ENCODE measurements at places on chromosomes 3 and 15.

- DNase-seq = no peak
These were observed 96.3 kb upstream of the ZBED2 start for GRCh38 chr3:111691293-111691909.

GRCh38 chr3:73314151-73314951, 252.9 kb downstream of the EBLN2 start:
- DNase-seq = no peak

- peak; percentile 77 for DNase-seq
These were observed at the start of gene GYG1 for GRCh38 chr3:148991219-148992026. Gene GYG1 (plus strand): TSS chr3:148991540. CDS start chr3:148991641, 101 bp downstream.

GRCh38 chr3:48268381-48268935, 27.6 kb downstream of the ZNF589 start:
- DNase-seq = peak; percentile 83

DNA sequence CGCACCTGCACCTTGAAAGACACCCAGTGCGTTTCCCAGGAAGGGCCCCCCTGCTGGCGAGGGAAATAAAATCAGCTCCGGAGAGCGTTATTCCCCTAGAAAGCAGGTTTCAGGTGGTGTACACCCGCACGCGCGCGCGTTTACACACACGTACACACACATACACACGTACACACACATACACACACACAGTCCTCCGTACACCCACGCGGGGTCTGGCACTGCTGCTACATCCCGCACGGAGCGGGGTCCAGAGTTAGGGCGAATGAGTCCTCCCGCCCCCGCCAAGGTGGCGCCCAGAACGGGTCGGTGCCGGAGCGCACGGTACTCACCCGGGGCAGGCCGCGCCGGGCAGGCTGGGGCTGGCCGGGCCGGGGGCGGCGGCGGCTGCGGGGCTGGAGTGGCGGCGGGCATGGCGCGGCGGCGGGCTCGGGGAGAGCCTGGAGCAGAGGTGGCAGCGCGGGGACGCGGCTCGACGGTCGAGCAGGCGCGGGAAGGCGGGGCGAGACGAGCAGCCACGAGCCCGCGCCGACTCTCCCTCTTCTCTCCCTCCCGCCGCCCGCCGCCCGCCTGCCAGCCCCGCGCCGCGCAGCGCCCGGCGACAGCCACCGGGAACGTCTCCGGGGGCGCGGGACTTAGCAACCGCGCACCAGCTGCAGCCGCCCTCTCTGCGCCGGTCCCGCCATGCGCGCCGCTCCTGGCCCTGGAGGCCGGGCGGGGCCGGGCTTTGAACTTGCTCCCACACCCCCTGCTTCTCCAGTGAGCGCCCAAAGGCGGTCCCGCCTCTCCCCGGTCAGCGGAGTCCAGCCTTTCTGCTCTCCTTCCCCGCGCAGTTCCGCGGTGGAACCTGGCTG, at the start of gene DCLK3:
Gene DCLK3 (minus strand): TSS at position 704 of the 854 bp plus-strand sequence. CDS start 290 bp downstream, at position 414.
- no peak for DNase-seq

DNA sequence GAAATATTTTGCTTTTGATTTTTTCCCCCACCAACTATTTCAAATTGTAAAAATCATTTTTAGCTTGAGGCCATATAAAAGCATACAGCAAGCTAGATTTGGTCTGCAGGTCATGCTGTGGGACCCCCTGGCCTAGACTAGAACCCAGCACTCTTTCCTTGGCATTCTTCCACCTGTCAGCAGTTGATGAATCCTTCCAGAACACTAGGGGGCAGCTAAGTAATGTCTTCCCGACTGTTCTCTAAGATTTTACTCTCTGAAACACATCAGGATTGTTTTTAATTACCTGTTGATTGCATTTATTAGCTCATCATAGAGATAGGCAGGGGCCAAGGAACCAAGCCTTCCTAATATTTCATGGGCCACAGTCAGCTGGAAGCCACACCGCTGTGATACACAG, 174.5 kb downstream of the CACNA1D start:
- DNase-seq = peak; percentile 2

GRCh38 chr3:160401291-160402095, 2.0 kb downstream of the SMC4 start:
- peak; percentile 15 for DNase-seq

DNA sequence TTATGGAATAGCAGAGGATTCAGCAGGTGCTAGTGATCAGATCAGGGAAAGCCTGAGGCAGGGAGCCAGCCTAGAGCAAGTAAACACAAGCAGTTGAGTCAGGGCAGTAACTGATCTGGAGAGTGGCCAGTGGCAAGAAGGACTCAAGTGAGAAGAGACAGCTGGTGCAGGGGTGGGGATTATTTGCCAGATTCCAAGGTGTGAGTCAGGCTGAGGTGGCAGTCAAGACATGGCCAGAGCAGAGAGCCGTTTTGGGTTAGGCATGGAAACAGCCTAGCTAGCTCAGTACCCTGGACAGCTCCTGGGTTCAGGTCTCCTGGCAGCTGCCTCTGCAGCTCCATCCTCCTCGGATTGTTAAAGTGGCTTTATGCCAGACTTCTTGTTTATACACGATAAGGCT, 281.9 kb upstream of the ONECUT1 start:
- DNase-seq = peak; percentile 1

DNA sequence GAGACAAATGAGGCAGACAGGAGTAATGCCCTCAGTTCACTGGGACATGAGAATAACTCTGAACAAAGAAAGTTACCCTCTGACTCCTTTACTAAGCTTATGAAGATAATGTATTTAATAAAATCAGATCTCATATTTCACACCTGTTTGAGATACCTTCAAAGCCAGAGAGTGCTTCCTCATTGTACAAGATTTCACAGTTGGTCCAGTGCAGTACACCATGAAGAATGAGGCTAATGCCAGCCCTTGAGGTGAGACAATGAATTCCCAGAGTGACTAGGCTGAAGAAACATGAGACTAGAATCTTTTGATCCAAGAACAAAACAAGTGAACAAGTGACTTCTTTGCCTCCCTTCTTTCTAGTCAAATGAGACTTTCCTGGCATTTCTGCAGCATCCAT, 1133.8 kb downstream of the TUSC7 start:
- no peak for DNase-seq

GRCh38 chr15:66089049-66089448, 164.5 kb downstream of the MEGF11 start:
- DNase-seq = no peak

- DNase-seq = no peak
These were observed 7.1 kb downstream of the EIF4E3 start for GRCh38 chr3:71718072-71718471.

GRCh38 chr3:39147711-39148434, 5.5 kb downstream of the CSRNP1 start:
- DNase-seq = peak; percentile 71

- DNase-seq = peak; percentile 35
These were observed 77.2 kb downstream of the PPP2R3A start for GRCh38 chr3:136042608-136043221.

- no peak for DNase-seq
These were observed 108.2 kb downstream of the ULK4 start for GRCh38 chr3:41853540-41854196.

DNA sequence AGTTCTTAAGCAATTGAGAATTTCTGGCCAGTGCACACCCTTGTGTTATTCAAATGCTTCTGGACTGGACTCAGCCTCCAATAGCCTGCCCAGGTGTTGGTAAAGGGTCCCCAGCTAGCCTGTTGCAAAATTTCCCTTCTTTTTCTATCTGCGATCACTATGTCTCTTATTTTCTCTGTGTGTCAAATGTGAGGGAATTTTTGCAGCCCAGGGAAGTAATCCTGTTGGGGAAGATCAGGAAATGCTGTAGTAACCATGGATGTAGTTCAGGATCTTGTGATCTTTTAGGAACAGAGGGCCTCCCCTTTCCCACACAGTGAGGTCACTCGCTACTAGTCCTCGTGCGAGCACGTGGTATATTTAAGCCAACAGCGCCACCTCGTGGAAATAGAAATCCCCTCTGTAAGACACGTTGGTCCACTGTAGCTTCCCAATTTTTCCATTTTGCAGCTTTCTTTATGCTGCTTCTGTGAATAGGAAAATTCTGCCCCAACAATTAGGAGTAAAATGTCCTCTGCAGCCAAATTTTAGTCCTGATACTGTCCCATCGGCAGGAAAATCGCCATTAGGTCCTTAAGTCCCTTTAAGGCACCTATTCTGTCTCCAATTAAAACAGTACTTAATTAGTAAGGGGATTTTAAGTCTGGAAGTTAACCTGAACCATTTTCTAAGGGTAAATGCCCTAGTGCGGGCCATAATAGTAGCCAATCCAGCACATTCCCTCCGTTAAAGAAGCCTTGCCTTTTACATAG, 4.0 kb upstream of the SMCO1 start:
- DNase-seq = peak; percentile 64

- peak; percentile 47 for DNase-seq
These were observed 70.1 kb upstream of the GUCA1C start for GRCh38 chr3:109023656-109024254.

GRCh38 chr3:29486917-29487316, 206.0 kb downstream of the RBMS3 start:
- DNase-seq = no peak

- DNase-seq = no peak
These were observed 91.1 kb downstream of the ASB7 start for GRCh38 chr15:100693451-100693850.

DNA sequence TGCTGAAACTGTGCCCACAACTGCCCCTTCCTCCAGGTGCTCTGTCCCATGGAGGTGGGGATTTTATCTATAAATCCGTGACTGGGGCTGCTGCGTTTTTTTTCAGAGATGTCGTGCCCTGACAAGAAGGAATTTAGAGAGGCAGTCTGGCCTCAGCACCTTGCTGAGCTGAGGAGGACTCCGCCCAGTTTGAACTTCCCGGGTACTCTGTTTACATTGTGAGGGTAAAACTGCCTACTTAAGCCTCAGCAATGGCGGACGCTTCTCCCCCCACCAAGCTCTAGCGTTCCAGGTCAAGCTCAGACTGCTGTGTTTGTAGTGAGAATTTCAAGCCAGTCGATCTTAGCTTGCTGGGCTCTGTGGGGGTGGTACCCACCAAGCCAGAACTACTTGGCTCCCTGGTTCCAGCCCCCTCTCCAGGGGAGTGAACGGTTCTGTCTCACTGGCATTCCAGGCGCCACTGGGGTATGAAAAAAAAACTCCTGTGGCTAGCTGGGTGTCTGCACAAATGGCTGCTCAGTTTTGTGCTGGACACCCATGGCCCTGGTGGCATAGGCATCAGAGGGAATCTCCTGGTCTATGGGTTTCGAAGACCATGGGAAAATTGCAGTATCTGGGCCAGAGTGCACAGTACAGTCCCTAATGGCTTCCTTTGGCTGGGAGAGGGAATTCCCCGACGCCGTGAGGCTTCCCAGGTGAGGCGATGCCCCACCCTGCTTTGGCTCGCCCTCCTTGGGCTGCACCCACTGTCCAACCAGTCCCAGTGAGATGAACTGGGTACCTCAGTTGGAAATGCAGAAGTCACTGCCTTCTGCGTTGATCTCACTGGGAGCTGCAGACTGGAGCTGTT, 68.5 kb upstream of the SGO1 start:
- DNase-seq = no peak

- no peak for DNase-seq
These were observed 96.0 kb downstream of the MEGF11 start for GRCh38 chr15:66157507-66157906.

DNA sequence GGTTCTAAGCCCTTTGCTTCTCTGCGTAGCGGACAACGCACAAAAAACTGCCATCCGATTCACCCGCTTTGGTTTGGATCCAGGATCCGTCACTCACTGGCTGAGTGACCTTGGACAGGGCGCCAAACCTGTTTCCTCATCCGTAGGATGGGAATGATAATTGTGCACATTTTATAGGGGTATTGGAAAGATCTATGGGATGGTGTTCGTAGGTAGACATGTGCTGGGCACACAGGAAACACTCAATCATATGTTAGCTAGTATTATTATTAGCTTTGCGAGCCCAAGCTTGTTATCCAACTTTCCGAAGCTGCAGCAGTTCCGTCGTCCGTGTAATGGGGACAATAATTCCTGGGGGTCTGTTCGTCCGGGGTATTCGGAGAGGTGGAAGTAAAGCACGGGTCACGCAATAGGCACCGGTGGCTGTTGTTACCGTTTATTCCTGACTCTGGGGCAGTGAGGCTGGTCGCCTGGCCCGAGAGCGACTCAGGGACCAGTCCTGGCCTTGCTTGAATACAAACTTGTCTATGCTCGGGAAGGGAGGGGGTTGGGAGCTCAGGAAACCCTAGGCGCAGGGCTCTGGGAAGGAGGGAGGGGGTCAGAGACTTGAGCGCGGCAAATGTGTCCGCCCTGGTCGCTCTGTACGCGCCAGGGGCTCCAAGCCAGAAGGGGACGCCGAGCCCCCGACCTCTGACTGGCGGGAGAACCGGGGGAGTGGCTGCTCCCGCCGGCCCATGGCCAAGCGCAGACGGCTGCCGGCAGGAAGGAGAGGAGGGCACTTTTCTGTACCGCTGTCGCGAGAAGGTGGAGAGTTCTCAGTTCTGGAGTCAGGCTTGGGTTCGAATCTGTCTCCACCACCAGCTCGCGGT, 1.3 kb downstream of the SPSB4 start:
- DNase-seq = no peak

- DNase-seq = no peak
These were observed 77.9 kb downstream of the SLC9A9 start for GRCh38 chr3:143770391-143770790.

DNA sequence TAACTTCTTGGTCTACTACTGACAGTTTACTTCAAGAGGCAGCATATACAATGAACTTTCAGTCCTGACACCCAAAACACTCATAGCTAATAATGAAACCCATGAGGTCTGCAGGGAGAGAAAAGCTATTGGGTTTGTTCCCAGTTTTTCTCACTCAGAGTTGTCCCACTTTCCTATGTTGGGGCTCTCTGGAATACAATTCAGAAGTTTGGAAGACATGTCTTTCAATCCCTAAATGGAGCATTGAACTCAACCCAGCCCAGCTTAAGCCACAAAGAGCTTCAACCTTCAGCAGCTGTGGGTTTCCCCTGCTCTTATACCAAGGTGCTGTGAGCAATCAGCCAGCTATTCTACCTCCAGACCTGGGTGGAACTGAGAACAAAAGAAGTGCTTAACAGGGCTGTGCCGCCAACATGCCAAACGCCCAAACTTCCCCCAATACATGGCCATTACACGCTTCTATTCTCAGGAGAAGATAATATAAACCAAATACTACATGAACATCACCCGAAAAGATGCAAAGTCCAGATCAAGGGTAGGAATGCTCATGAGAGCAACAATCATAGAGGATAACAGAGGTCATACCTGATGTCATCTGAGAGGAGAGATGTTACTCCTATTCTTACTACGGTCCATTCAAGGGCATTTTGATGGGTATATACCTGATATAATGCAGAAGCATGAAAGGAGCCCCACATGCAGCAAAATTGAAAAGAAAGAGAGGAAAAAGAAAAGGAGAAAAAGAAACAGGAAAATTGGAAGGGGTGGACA, 131.2 kb upstream of the TGFBR2 start:
- DNase-seq = no peak

- no peak for DNase-seq
These were observed 511.7 kb downstream of the NTRK3 start for GRCh38 chr15:87744815-87745214.

Data from activated CD4-positive, alpha-beta T cell treated with anti-CD3 and anti-CD28 coated beads, Interleukin-2, Interleukin-4, amounts not matched to agents 100 ng/mL and 50 ng/mL, durations not matched to agents 16 hours and 8 hours (primary cell).